Left ventricle myocardium inferior (tissue), 1 donor: ENCODE measurements at places on chromosomes 7 and 10. TPM values are rescaled to one million over a fixed set of nuclear protein-coding genes. Genes with fewer than 3 reads are reported as not detected.

GRCh38 chr7:158394936-158395335, 192.7 kb downstream of the PTPRN2 start:
- DNase-seq, result peak; percentile 25

- DNase-seq, result no peak
Observed at GRCh38 chr10:30510184-30510931, 76.4 kb downstream of the MAP3K8 start.

- DNase-seq, result no peak
Observed at GRCh38 chr7:30468791-30469190, 9.8 kb downstream of the NOD1 start.

- no peak for DNase-seq
Observed at GRCh38 chr7:4240042-4240441, 442.1 kb upstream of the FOXK1 start.

Gene HOXA1
- total RNA-seq, result not detected

- no peak for DNase-seq
Observed at GRCh38 chr7:76062254-76062653, 14.3 kb downstream of the MDH2 start.

Gene GSTO2
- 0.80 TPM for total RNA-seq

- DNase-seq, result no peak
Observed at GRCh38 chr7:30168835-30169573, 34.2 kb downstream of the MTURN start.

Gene ANKRD1
- 2,047 TPM for total RNA-seq

DNA sequence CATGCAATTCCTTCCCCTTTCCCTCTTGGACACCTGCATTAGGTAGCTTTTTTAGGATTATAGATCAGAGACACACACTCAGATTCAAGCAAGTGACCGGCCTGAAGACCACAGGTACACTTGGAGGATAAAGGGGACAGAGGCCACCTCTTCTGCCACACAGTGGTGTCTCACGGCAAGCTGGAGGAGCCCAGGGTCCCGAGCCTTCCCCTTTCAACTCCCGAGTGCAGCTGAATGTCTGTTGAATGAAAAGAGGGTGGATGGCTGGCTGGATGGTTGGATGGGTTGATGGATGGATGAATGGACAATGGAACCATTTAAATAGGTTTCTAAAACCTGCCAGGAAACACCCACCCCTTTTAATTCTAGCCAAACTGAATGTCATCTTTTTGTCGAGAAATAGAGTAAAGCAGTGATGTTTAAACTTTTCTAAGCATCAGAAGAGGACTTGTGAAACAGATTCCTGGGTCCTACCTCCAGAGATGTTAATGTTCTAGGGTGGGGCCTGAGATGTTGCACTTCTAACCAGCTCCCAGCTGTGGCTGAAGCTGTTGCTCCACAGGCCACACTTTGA, 49.2 kb upstream of the ZMIZ1 start:
- DNase-seq, result no peak

GRCh38 chr7:128775744-128776474, at the start of gene OPN1SW:
TSS of gene OPN1SW (minus strand) at chr7:128775794. CDS start at chr7:128775781, 13 bp downstream.
- no peak for DNase-seq

DNA sequence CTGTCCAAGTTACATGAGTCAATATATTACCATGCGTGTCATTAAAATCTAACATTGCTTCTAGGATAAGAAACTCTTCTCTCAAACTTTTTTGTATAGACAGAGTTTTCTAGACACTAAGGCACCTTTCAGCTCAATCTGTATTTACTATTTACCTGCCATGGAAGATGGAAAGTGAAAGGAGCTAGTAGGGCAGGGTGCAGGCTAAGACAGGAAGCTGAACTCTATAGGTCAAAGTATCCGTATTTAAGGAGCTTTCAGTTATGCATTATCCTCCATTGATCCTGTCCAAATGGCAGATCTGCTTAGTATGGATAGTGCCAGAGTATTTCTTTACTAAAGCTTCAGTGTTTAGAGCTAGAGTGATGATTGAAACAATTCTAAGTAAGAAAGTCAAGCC, 612.8 kb downstream of the IPMK start:
- DNase-seq, result no peak

Gene GPR85
- total RNA-seq, result 0.69 TPM

Gene ARL3
- total RNA-seq, result 13.4 TPM

Gene PON3
- total RNA-seq, result 0.69 TPM

DNA sequence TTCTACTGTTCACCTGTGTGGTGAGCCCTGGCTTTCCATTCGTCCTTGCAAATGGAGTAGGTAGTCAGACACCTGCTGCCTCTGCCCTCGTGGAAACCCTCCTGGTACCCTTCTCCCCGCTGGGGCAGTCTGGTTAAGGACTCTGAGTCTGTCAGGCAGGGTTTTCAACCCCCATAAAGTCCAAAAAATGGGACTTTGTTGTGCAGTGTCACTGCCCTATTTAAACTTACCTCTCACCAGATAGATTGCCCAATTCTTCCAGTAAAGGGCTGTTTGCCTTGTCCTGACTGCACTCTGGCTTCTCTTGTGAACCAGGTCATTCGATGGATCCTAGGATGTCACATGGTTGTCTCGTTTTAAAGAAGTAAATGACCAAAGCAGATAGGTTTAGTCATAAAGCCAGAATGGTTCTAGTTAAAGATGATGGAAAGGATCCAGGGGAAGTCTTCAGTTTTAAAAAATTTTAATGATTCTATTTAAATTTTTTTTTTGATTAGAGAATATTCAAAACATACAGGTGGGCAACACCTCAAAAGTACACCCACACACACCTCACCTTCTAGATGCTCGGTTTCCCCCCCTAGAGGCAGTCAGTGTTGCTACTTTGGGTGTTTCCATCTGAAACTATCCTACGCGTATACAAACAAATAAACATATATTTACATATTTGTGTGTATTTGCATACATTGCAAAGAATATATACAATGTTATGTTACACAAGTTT, 22.0 kb downstream of the TMEM176B start:
- DNase-seq, result no peak

Gene MUC3A
- total RNA-seq, result 0.19 TPM

GRCh38 chr7:94649450-94649849, 6.5 kb downstream of the SGCE start:
- DNase-seq, result no peak

- DNase-seq, result peak; percentile 36
Observed at GRCh38 chr10:79239275-79239779, 107.9 kb upstream of the PPIF start.

- DNase-seq, result no peak
Observed at GRCh38 chr10:124446830-124447750, 2.7 kb downstream of the NKX1-2 start.

GRCh38 chr7:141573511-141573910, 22.3 kb downstream of the AGK start:
- DNase-seq, result no peak

Gene FGF8
- not detected for total RNA-seq

Gene BBS9
- 13.7 TPM for total RNA-seq

DNA sequence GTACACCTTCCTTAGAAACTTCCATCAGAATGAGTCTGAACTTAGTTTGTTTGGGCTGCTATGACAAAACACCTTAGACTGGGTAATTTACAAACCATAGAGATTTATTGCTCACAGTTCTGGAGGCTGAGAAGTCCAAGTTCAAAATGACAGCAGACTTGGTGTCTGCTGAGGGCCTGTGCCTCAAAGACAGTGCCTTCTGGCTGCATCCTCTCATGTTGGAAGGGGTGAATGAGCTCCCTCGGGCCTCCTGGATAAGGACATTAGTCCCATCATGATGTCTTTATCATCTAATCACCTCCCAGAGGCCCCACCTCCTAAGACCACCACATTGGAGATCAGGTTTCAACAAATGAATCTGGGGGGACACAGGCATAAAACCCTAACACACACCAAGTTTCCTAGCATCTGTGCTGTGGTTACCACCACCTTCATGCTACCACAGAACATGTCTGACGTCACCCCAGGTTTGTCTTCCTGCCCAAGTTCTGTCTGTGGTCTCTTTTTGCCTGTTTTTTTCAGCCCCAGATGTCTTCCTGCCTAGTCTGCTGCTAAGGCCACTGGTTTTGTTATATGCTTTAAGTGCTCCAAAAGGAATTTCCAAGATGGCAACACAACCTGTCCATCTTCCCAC, 150.9 kb upstream of the COBL start:
- DNase-seq, result no peak

DNA sequence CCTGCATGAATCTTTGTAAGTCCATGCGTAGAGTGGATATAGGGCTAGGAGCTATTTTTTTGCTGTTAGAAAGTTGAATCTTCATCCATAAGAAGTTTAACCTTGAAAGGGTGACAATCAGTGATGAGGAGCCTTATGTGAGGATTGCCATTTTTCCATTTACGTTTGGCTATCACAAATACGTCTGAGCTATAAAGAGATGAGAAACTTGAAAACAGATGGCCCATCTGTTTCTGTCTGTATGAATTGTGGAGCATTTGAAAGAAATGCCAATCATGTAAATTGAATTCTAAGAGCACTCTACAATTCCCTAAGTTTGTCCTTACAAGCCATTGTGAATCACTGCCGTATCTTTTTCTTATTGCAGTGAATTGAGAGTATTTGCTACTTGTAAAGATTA, 169.8 kb upstream of the TEX47 start:
- DNase-seq, result no peak

Gene ZNF239
- 1.5 TPM for total RNA-seq

GRCh38 chr10:67246066-67246555, 320.3 kb downstream of the LRRTM3 start:
- DNase-seq, result no peak

Gene KLLN
- 0.19 TPM for total RNA-seq

GRCh38 chr7:70301673-70302185, 703.5 kb downstream of the AUTS2 start:
- DNase-seq, result no peak

DNA sequence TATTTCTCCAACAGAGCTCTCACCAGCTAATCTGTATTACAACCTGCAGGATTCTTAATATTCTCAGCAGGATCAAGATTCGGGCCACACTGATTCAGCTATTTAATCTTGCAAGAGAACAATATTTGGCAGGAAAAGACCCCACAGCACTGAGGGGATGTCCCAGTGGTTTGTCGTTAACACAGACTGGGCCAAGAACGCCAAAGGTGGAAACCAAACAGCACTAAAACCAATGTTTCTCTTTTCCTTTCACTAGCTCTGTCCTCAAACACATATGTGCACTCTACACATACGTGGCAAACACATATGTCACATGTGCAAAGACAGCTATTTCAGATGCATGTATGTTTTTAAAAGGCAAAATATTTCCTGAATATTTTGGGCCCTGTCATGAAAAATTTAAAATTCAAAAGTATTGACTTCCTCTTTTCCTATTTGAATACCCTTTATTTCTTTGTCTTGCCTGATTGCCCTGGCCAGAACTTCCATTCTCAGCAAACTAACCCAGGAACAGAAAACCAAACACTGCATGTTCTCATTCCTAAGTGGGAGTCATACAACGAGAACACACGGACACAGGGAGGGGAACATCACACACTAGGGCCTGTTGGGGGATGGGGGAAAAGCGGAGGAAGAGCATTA, 51.7 kb upstream of the NEBL start:
- no peak for DNase-seq

DNA sequence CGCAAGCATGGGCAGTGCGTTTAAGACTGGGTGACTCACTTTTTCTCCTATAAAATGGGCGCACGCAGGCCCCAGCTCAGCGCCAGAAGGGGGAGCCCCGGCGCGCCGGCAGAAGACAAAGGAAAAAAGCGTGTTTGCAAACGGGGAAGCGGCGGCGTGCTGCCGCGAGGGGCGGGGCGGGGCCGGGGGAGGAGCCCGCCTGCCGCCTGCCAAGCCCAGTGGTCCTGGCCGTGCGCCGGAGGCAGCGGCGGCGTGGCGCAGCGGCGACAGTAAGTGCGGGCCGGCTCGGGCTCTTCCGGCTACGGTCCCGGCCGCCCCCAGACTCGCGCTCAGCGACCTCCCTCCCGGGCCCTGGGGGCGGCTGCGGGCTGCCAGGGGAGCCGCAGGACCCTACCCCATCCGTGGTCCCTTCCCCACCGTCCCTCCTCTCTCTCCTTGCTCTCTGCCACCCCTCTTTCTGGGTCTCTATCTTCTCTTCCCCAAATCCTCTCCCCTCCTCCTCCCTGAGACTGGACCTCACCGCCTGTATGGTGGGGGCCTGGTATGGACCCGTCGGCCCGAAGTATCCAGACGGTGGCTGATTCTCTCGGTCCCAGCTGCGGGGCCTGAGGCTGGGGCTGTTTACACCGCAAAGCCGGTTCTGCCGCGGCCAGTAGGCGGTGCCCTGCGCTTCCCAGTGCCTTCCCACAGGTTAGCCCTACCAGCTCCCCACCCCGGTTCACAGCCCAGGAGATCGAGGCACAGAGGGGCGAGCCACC, at the start of gene SLC29A3:
SLC29A3 (plus strand) TSS at position 218 of the 758 bp plus-strand sequence; CDS start at position 269, 51 bp downstream.
- DNase-seq, result peak; percentile 83

GRCh38 chr7:37531225-37531624, 82.6 kb upstream of the ELMO1 start:
- no peak for DNase-seq

DNA sequence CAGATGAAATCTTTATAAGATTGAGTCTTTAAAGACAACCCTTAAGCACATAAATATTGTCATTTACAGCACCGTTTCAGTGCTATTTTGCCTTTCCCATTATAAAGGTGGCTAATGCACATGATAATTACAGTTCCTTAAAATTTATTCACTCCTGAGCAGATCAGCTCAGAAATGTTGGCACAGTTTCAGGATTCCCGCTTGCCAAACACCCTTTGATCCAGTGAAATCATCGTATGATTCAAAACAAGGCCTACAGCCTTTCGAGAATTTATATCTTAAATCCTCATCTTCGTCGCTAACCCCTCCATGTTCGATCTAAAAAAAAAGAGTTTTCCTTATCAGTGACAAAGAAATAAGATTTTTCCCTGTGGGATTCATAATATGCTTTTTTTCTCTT, 14.1 kb upstream of the SOSTDC1 start:
- DNase-seq, result no peak

- DNase-seq, result no peak
Observed at GRCh38 chr7:12028508-12028907, 182.6 kb upstream of the TMEM106B start.

Gene OGDHL
- 4.5 TPM for total RNA-seq

Gene KIF11
- 0.96 TPM for total RNA-seq

DNA sequence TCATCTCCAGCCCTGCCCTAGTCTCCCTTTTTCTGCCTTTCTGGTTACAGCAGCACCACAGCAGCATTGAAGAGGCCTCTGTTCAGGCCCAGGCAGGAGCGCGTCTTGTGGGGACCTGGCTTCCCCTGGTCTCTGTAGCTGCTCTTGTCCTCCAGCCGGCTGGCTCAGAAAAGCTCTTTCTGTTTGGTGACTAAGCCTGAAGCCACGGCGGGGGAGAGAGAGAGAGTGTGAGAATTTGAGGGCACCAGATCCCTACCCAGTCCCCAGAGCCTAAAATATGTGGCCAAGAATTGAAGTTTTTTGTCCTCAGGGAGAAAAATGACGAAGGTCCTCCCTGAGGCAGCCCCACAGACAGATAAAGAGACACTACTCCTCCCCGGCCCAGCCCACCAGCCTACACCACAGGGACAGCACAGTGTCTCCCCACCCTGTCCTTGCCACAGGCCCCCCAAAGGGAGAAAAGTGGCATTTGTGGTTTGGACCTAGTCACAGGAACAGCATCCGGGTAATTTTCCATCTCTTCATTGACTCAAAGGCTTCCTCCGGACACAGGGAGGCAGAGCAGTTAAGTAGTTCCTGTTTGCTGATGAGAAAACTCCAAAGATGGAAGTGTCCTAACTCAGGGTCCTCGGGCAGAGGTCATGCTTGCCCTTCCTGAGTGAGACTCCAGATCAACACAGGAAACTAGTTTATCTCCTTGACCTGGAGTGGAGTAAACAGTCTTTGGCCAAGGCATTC, 13.3 kb upstream of the FAM180A start:
- DNase-seq, result no peak

GRCh38 chr10:55873485-55873884, 487.6 kb downstream of the ZWINT start:
- no peak for DNase-seq
